ENCODE measurements at places on chromosomes 3 and 15. TPM values are rescaled to one million over a fixed set of nuclear protein-coding genes. Genes with fewer than 3 reads are reported as not detected.
A peak's percentile ranks its signal among the peaks of the same experiment; 100 is the strongest.

- no peak overlapping the region for H3K27ac ChIP-seq
- no peaks in the 10 kb centered on the region for H3K27me3 ChIP-seq
- H3K36me3 ChIP-seq, result peaks cover 53% of the 10 kb centered on the region
Measured at GRCh38 chr3:39144095-39144747, 9.2 kb downstream of the CSRNP1 start.

DNA sequence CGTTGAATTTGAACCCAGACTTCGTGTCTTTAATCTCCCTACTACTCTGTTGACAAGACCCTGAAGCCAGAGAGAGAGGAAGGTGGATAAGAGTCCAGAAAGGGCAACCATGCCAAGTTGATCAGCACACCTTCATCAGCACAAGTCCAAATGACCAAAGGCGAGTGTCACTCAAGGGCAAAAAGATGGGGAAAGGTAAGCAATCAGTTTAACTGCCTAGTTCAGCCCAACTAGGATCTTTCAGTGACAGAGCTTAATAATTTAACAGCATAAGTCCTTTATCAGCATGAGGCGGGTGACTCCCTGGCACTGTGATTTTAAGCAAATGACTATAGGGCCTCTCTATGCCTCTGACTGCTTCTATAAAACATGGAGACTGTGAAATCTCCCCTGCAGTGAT is 6.2 kb downstream of the SUCLG2 start:
- H3K4me1 ChIP-seq, result peaks cover 32% of the 10 kb centered on the region
- H3K27me3 ChIP-seq, result no peaks in the 10 kb centered on the region
- DNase-seq, result no peak
- H3K36me3 ChIP-seq, result peaks cover 28% of the 10 kb centered on the region

DNA sequence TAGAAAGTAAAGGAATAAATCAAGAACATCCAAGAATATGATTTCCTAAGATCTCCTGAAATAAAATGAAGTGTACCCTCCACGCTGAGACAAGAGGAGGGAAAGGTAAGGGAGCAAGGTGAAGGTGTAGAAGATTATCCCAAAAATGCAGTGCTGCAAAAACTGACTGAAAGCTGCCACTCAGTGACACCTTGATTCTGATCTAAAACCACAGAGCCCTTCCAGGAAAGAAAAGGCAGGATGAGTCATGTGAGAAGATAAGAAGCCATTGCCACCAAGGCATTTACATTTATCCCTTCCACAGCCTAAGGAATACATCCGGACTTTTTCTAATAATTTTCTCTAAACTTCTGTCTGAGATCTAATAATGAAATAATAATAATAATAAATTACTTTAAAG is 49.9 kb downstream of the IGSF11 start:
- no peak for DNase-seq
- H3K4me3 ChIP-seq, result no peak overlapping the region
- no peaks in the 10 kb centered on the region for H3K4me1 ChIP-seq
- no peaks in the 10 kb centered on the region for H3K36me3 ChIP-seq
- H3K27me3 ChIP-seq, result no peaks in the 10 kb centered on the region
- H3K27ac ChIP-seq, result no peak overlapping the region

- DNase-seq, result peak; percentile 49
- H3K27ac ChIP-seq, result peak overlapping the region; percentile 58
- peaks cover 88% of the 10 kb centered on the region for H3K4me1 ChIP-seq
- H3K36me3 ChIP-seq, result peaks cover 23% of the 10 kb centered on the region
- H3K27me3 ChIP-seq, result no peaks in the 10 kb centered on the region
Measured at GRCh38 chr3:30661098-30661873, 54.9 kb downstream of the TGFBR2 start.

Gene TEX55
- total RNA-seq, result not detected

Gene DENND6A
- 43.6 TPM for total RNA-seq

Measured in CD4-positive, CD25-positive, alpha-beta regulatory T cell (primary cell).